ENCODE measurements at places on chromosomes 1 and 21. TPM values are rescaled to one million over a fixed set of nuclear protein-coding genes. Genes with fewer than 3 reads are reported as not detected.
A peak's percentile ranks its signal among the peaks of the same experiment; 100 is the strongest.

Gene C1QB
- 7.9 TPM for total RNA-seq

Gene TFF2
- 15.5 TPM for total RNA-seq

- H3K27me3 ChIP-seq: no peaks in the 10 kb centered on the region
- H3K36me3 ChIP-seq: no peaks in the 10 kb centered on the region
- H3K27ac ChIP-seq: no peak overlapping the region
- H3K4me3 ChIP-seq: no peak overlapping the region
Observed at GRCh38 chr1:68307378-68307787, 75.1 kb upstream of the WLS start.

DNA sequence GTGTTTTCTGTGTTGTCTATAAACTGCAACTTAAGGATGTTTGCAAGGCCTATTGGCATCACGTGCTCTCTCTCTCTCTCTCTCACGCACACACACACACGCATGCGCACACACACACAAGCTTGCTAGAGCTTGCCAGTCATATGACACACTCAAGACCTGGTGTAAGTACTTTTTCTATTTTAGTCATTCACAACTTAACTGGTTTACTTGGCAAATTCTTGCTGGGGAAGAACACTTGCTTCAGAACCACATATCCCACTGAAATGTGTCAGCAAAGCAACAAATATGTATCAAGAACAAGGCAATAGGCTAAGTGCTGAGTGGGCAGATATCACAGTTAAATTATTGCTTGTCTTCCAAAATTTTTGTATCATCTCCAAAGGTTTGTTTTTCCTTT, 107.8 kb downstream of the DISC1 start:
- H3K4me1 ChIP-seq: no peaks in the 10 kb centered on the region
- H3K27me3 ChIP-seq: no peaks in the 10 kb centered on the region
- DNase-seq: no peak
- H3K4me3 ChIP-seq: no peak overlapping the region
- H3K36me3 ChIP-seq: no peaks in the 10 kb centered on the region

- H3K27ac ChIP-seq: no peak overlapping the region
- H3K27me3 ChIP-seq: no peaks in the 10 kb centered on the region
- H3K36me3 ChIP-seq: no peaks in the 10 kb centered on the region
- no peak overlapping the region for H3K4me3 ChIP-seq
Observed at GRCh38 chr1:218743861-218744505, 398.8 kb downstream of the TGFB2 start.

DNA sequence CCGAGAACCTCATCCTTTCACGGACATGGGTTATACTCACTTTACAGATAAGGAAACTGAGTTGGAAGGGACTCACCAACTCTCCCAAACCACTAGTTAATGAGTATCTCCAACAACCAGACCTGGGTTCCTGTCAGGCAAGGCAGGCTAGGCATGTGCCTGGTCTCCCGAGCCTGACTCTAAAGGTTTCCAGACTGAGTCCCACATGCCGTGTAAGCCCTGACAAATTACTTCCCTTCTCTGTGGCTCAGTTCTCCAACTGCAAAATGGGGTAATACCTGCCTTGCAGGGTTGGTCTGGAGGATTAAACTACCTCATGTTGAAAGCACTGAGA, 34.3 kb downstream of the SSBP3 start:
- no peak overlapping the region for H3K4me3 ChIP-seq
- H3K27me3 ChIP-seq: no peaks in the 10 kb centered on the region
- DNase-seq: no peak
- no peaks in the 10 kb centered on the region for H3K36me3 ChIP-seq
- peak overlapping the region; percentile 5 for H3K27ac ChIP-seq

GRCh38 chr1:204132718-204133117, 19.1 kb downstream of the ETNK2 start:
- H3K27ac ChIP-seq: no peak overlapping the region
- no peaks in the 10 kb centered on the region for H3K36me3 ChIP-seq
- H3K27me3 ChIP-seq: no peaks in the 10 kb centered on the region
- H3K4me3 ChIP-seq: no peak overlapping the region
- no peak for DNase-seq

DNA sequence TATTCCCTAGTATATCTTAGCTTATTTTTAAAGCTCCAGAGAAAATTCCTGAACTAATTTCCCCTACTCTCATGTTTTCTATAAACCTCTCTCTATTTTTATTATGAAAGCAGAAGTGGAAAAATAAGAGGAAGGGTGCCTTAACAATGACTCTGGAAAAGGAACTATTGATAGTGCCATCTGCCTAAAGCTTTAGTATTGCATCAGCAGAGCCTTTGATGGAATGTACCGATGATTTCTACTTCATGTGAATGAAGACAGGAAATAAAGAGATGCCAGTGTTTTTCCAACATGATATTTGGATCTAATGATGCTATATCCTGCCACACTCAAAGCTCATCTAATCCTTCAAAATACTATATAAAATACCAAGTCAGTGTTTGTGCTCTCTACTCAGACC, 35.1 kb downstream of the TNFSF18 start:
- DNase-seq: no peak
- H3K27me3 ChIP-seq: no peaks in the 10 kb centered on the region
- H3K36me3 ChIP-seq: no peaks in the 10 kb centered on the region
- H3K4me3 ChIP-seq: no peak overlapping the region
- no peaks in the 10 kb centered on the region for H3K4me1 ChIP-seq

- H3K4me1 ChIP-seq: no peaks in the 10 kb centered on the region
- H3K36me3 ChIP-seq: no peaks in the 10 kb centered on the region
Observed at GRCh38 chr1:202268032-202268431, 73.7 kb downstream of the UBE2T start.
